ENCODE measurements at places on chromosomes 11 and 22.
A peak's percentile ranks its signal among the peaks of the same experiment; 100 is the strongest.

DNA sequence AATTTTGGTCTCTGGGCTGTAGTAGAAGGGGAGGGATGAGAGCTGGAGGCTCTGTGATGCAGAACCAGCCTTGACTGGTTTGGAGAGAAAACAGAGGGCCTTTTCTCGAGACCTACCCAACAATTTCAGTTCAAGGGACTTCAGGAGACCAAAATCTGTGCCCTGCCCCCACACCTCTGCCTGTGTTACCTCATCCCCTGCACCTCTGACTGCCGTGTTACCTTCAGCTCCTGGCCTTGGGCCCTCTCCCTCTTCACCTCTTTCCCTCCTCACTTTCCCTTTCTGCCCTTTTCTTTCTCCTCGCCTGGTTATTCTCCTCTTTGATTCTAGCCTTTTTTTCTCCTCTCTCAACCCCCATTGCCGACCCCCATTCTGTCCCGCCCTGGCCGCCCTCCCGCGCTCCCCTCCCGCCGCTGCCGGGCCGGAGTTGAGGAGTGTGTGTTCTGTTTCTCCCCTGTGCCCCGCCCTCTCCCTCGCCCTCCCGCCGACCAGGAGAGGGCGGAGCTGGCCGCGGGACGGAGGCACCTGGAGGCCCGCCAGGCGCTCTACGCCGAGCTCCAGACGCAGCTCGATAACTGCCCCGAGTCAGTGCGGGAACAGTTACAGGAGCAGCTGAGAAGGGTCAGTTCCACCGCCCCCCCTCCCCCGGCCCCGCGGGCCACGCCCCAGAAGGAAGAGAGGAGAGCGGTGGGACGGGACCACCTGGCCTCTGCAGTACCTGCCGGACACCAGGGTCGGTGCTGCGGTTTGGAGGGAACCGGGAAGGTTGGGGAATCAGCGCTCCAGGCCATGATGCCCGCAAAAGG, 27.2 kb downstream of the PHLDB1 start:
- peak; percentile 84 for DNase-seq

DNA sequence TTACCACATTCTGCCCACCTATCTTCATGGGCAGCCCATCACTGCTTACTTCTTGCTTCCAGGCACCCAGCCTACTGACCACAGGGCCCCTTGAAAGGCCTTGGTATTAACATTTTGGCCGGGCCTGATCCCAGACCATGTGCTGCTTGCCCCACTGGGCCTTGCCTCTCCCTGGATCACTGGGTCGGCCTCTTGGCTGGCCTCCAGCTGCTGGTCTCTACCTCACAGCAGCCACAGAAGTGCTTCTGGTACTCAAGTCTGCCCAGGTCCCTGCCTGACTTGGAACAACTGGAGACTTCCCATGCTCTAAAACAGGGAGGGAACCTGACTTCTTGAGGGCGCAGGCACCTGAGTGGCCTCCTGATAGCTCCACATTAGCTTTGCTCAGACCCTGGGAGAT, 63.6 kb downstream of the THAP12 start:
- DNase-seq, result no peak

GRCh38 chr11:17760102-17761029, 25.8 kb downstream of the KCNC1 start:
- no peak for DNase-seq

- DNase-seq, result no peak
Observed at GRCh38 chr11:11605181-11605580, 16.6 kb downstream of the GALNT18 start.

DNA sequence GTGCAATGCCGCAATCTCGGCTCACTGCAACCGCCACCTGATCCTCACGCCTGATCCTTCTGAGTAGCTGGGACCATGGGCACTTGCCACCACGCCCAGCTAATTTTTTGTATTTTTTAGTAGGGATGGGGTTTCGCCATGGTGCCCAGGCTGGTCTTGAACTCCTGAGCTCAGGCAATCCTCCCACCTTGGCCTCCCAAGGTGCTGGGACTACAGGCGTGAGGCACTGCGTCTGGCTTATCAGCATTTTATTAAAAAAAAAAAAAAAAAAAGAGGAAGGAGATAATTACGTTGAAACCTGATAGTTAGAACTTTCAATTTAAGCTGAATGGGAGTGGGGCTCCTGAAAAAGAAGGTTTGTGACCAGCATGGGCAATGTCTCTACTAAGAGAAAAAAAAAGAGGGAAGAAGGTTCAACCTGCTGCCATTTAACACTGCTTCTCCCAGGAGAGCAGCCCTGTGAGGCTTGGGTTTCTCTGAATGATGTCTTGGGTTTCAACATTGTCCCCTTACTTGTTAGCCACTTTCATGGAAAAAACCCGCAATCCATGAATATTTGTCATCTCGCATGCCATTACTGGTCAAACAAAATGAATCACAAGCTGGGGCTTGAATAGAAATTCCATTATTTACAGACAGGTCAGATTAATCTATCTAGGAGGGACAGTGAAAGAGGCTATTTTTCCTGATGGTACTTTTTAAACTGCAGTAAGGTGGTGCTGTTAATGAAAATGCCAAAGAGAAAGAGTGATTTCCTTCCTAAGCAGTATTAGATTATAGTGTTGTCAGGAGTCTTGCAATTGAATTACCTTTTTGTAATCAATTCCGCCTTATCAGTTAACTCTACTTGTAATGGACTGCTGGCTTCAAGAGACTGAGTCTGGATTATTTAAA, 72.5 kb downstream of the PACS1 start:
- DNase-seq, result no peak

- no peak for DNase-seq
Observed at GRCh38 chr11:34263441-34264091, 94.2 kb downstream of the ABTB2 start.

DNA sequence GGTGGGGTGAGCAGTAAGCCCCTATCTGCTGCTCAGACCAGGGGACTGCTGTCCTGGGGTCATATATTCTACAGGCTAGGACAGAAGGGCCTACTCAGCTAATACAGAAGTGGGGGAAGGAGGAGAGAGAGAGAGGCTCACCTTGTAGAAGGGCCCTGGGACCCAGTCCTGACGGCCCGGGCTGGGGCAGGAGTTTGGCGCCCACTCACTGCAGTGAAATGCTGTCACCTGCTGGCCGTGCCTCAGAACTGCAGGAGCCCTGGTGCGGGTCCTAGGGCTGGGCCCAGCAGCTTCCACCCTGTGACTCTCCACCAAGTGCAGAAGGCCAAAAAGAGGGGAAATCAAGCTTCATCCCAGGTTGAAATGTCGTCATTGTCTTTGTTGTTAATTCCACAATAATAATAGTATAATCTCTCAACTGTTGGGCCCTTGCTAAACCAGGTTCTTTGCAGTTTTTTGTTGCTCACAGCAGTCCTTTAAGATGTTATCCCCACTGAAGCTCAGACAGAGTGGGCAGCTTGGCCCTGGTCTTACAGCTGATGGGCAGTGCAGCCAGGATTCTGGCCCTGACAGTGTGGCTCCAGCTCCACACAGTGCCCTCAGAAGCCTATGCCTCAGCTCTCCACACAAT, 29.6 kb downstream of the TRIM29 start:
- peak; percentile 83 for DNase-seq

DNA sequence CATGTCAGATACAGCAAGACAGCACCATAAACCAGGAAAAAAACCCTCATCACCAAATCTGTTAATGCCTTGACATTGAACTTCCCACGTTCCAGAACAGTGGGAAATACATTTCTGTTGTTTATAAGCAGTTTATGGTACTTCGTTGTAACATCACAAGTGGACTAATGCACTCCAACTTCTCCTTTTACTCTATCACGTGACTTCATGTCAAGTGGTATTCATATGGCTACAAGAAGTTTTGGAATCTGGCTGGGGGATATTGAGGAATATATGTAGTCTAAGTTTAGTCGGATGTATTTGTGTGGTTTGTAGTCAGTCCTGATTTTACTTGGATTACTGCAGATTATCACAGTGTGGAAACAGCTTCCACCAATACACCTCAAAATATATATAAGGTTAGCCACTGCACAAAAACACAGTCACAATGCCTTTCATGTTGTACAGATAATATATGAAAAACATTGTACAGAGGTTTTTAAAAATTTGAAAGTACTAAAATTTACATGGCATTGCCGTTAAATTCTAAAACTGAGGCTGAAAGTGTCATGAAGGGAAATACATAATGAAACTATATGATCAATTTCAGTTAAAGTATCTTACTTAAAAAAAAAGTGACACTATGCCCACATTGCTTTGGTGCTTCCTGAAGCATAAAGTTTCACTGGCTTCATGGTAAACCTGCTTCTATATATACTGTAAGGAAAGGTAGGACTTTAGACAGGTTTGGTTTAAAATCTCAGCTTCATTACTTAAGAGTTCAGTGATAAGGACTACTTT, 134.1 kb downstream of the CASP12 start:
- DNase-seq, result no peak

DNA sequence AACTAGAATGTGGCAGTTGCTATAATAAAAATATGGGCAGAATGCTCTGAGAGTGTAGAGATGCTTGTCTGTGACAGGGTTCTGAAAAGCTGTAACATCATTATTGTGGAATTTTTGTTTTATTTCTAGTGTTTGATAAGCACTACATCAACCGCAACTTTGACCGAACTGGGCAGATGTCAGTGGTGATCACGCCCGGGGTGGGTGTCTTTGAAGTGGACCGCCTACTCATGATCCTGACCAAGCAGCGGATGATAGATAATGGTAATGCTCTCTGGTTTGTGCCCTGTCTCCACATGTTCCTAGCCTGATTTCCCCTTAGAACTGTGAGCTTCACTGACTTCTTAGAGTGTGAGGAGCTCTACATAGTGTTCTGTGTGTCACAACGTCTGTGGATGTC, 48.8 kb downstream of the DEPDC5 start:
- DNase-seq, result no peak

DNA sequence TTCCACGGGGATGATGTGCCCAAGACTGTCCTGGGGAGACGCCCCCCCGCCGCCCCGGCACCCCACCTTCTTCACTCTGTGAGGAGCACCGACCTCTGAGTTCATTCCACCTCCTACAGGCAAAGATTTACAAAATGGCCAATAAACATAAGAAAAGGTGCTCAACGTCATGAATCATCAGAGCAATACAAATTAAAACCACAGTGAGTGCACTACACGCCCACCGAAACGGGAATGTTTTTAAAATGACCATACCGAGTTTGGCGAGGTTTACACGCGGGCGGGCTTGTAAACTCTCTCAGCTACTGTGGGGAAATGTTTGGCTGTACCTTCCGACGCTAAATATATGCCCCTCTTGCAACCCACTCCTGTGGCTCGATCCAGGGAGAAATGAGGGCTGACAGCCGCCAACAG, 7.9 kb downstream of the NPTXR start:
- DNase-seq, result no peak

DNA sequence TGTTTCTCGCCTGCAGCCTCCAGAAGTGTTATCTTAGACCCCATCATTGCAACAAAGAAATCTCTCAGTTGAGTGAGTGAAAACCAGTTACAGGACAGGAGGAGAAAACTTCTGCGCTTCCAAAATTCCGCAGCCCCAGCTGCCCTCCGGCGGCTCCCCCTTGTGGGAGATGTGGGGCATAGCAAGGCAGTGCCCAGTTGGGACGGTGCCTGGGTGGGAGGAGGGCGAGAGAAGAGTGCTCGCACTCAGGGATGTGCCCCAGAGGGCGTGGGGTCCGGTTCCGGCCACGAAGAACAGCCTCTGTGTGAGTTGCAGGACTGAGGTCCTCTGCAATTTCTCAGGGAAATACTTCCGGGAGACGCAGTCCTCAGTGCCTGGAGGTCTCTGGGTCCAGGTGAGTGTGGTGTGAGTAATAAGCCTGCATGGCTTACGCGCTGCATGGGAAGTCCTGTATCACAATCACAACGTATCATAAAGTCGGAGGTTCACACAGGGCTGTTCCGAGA, 87.0 kb upstream of the BLID start:
- DNase-seq, result peak; percentile 84

DNA sequence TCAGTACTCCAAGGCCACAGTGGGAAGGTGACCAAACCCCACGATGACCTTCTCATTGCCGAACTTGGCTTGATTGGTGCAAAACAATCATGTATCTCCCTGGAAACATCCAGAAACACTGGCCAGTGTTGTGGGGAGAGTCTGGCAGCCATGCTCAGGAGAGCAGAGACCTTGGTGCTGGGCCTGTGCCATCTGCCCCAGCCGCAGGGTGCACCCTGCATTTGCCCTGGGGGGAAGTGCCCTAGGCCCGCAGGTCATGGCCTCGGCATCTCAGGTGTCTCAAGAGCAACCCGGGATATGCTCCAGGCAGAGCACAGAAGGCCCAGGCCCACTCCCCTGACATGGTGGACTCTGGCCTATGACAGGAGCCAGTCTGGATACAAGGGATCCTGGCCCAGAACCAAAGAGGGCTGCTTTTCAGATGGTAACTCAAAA, 23.7 kb downstream of the ARVCF start:
- DNase-seq, result no peak

DNA sequence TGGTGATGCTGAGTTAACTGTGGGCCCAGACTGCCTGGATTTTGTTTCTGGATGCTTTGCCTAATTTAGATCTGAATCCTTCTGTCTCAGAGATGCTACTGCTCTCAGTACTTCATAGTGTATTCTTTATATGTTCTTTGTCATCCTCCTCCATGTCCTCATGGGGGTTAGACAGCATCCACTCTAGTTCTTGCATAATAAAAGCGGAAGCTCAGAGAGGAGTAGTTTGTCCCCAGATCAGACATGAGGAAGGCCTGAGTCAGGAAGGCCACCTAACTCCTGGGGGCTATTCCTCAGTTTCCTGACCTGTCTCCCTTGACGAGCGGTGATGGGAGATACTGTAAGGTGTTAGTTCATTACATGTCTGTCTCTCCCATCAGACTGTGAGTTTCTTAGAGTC, 90.2 kb downstream of the SCN3B start:
- DNase-seq, result no peak

- no peak for DNase-seq
Observed at GRCh38 chr11:35486934-35487333, 38.5 kb downstream of the PAMR1 start.

DNA sequence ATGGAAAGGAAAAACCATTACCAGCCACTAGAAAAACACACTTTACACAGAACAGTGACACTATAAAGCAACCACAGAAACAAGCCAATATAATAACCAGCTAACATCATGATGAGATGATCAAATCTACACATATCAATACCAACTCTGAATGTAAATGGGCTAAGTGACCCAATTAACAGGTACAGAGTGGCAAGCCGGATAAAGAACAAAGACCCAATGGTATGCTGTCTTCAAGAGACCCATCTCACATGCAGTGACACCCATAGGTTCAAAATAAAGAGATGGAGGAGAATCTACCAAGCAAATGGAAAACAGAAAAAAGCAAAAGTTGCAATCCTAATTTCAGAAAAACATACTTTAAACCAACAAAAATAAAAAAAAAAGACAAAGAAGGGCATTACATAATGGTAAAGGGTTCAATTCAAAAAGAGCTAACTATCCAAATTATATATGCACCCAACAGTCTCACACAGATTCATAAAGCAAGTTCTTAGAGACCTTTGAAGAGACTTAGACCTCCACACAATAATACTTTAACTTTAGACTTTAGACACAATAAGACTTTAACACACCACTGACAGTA, 160.3 kb upstream of the TMEM45B start:
- DNase-seq, result no peak

- no peak for DNase-seq
Observed at GRCh38 chr11:119982517-119983239, 155.2 kb downstream of the TRIM29 start.

- no peak for DNase-seq
Observed at GRCh38 chr11:33291004-33291777, 34.0 kb downstream of the HIPK3 start.

- no peak for DNase-seq
Observed at GRCh38 chr11:76700177-76701100, 29.9 kb upstream of the LRRC32 start.

GRCh38 chr11:107397357-107397756, 60.3 kb downstream of the CWF19L2 start:
- no peak for DNase-seq
